ENCODE measurements at places on chromosomes 3 and 15.

GRCh38 chr3:138588445-138588844 lies 5.6 kb downstream of the CEP70 start:
- DNase-seq: no peak

DNA sequence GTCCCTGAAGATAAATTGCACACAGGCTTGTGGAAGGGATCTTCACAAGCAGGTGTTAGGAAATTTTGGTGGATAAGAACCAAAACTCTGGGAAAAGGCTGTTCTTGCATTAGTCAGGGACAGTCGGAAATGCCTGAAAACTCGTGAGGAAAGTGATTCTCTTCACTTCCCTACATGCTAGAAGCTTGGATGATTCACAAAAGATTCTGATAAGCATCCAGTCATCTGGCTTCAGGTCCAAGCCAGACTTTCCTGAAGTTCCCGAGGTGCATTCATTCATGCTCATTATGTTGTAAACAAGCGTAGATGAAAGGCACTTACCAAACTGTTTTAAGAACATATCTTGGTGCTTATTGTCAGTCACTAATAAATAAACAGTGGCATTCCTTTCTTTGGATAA lies 1028.7 kb downstream of the NTRK3 start:
- DNase-seq: no peak

DNA sequence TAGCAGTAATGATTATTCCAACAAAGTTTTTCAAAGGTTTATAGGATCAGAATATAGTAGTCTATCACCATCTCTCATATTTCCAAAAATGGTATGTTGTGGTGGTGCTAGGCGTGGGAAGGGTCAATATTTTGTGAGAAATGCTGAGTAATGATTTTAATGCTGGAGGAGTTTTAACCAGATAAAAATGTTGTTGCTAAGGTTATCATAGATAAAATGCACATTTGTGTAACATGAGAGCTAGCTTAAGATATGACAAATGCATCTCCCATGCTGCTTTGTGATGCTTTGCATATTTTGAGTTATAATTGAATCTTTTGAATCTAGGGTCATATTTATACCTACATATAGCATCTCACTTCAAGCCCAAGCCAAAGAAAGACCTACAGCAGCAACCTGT lies 103.9 kb upstream of the ROBO1 start:
- no peak for DNase-seq

GRCh38 chr3:159187232-159187631 lies 385.4 kb downstream of the MFSD1 start:
- DNase-seq: no peak

- DNase-seq: no peak
These were observed 13.5 kb downstream of the SNX33 start for GRCh38 chr15:75661100-75661755.

- DNase-seq: no peak
These were observed 39.6 kb downstream of the CCDC54 start for GRCh38 chr3:107416886-107417285.

DNA sequence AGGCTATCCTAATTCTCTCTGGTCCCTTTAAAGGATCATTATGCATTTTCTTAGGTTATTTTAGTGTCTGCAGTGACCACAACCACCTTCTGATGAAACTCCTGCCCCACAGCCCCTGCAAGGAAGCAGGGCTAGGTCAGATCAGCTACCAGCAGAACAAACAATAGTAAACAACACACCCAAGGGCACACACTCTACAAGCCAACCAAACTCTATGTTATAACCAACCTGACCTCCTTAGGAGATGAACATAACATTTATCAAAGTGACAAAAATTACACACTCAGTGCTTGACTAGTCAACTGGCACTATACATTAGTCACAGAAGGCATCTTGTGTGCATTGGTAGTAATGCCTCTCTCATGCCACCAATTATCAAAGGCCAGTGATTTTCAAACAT lies 17.3 kb downstream of the DENND6A start:
- DNase-seq: no peak

- no peak for DNase-seq
These were observed 39.6 kb downstream of the TRIM69 start for GRCh38 chr15:44775953-44776352.

- DNase-seq: no peak
These were observed 464.3 kb upstream of the AGTR1 start for GRCh38 chr3:148233403-148233802.

DNA sequence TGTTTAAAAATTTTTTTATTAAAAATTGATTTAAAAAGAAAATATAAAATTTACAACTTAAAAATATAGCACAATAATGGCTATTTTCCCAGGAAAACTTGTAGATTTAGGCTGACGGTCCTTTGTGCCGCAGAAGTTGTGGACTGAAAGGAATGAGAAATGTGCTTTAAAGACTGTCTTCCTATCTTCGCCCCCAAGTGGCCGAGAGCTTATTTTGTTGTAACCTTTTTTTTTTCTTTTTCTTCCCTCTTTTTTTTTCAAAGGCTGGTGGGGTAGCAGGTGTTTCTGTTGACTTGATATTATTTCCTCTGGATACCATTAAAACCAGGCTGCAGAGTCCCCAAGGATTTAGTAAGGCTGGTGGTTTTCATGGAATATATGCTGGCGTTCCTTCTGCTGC lies 15.5 kb downstream of the SLC25A26 start:
- no peak for DNase-seq

DNA sequence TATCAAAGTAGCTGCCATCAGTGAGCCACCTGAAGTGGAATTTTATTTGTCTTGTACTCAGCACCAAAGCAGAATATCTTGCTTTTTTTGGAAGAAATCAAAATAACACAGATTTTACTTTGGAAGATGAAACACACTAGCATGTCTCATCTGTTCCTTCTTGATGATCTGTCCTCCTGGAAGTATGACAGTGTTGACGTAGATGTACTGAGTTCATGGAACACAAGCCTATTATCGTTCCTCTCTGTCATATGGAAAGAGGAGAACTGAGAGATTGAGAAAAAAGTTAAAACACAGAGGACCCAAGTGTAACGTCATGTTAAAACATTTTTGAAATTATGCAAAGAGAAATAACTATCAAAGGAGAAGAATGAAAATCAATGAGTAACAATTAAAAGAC lies 340.2 kb downstream of the ROBO2 start:
- DNase-seq: no peak

GRCh38 chr15:51620122-51620521 lies 2.4 kb downstream of the DMXL2 start:
- DNase-seq: no peak

DNA sequence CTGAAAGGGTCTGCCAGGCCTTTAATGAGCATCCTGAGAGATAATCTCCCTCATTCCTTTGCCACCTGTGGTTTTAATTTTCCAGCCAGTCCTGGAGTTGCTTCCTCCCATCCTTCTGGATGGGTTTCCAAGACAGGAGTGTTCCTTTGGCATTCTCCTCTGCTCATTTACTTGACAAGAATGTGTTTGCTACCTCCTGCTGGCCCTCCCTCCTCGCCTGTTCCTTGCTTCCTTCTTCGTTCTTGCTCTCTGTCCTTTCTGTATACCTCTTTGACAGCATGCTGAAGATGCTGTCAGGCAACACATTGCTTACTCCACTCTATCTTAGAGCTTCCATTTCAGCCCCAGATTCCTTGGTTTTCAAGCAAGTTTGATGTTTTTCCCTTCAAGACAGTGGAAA lies 46.0 kb downstream of the ERC2 start:
- DNase-seq: no peak

Data from CD8-positive, alpha-beta T cell (primary cell).